ENCODE measurements at places on chromosomes 6 and 20. TPM values are rescaled to one million over a fixed set of nuclear protein-coding genes. Genes with fewer than 3 reads are reported as not detected.

The C6orf89 gene
- total RNA-seq, result 44.4 TPM

The HLA-F gene
- 518 TPM for total RNA-seq

The ANGPT4 gene
- total RNA-seq, result not detected

The BMP7 gene
- total RNA-seq, result not detected

The IL20RA gene
- not detected for total RNA-seq

The MYH7B gene
- 0.19 TPM for total RNA-seq

The ABHD16B gene
- not detected for total RNA-seq

The ENPP4 gene
- total RNA-seq, result 7.6 TPM

The RAE1 gene
- 86.0 TPM for total RNA-seq
